ENCODE measurements at places on chromosomes 2 and 18. TPM values are rescaled to one million over a fixed set of nuclear protein-coding genes. Genes with fewer than 3 reads are reported as not detected.

The GDF7 gene
- 0.94 TPM for total RNA-seq

The UBXN4 gene
- 65.6 TPM for total RNA-seq

The FECH gene
- total RNA-seq, result 39.5 TPM

The LOXHD1 gene
- total RNA-seq, result 0.48 TPM

The IL36G gene
- not detected for total RNA-seq

The ZAP70 gene
- 1.2 TPM for total RNA-seq

The UGT1A10 gene
- not detected for total RNA-seq

The SMARCAL1 gene
- total RNA-seq, result 13.2 TPM

The EPB41L3 gene
- 14.0 TPM for total RNA-seq

The C2orf42 gene
- 12.3 TPM for total RNA-seq

The SLC23A3 gene
- 0.48 TPM for total RNA-seq

The LHCGR gene
- 0.24 TPM for total RNA-seq

The GYPC gene
- 113 TPM for total RNA-seq

The GALNT1 gene
- 46.6 TPM for total RNA-seq

The ATP6V1B1 gene
- 0.43 TPM for total RNA-seq

The REEP1 gene
- 21.7 TPM for total RNA-seq

The CCBE1 gene
- total RNA-seq, result 0.05 TPM

The VWA3B gene
- total RNA-seq, result 0.51 TPM
